Activated CD8-positive, alpha-beta memory T cell treated with anti-CD3 and anti-CD28 coated beads for 4 hours (primary cell): ENCODE measurements at places on chromosomes 3 and 15.

GRCh38 chr15:27725731-27726130 lies 373.4 kb downstream of the OCA2 start:
- no peak for DNase-seq

- DNase-seq = no peak
Observed at GRCh38 chr15:73982222-73982962, 9.7 kb downstream of the STOML1 start.

GRCh38 chr3:32410367-32411246 lies 19.0 kb downstream of the CMTM7 start:
- no peak for DNase-seq

DNA sequence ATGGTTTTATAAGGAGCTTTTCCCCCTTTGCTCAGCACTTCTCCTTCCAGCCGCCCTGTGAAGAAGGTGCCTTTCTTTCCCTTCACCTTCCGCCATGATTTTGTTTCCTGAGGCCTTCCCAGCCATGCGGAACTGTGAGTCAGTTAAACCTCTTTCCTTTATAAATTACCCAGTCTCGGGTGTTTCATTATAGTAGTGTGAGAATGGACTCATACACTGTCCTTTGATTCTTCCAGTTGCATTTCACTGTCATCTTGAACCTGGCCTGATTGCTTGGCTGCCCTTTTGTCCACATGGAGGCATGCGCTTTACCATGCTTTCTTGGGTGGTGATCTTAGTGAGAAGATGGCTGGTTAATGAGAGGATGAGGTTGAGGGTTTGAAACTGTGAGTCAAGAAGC lies 23.2 kb downstream of the USP13 start:
- no peak for DNase-seq
